Parietal lobe (tissue), 2 donors: ENCODE measurements at places on chromosomes 3 and 15. TPM values are rescaled to one million over a fixed set of nuclear protein-coding genes. Genes with fewer than 3 reads are reported as not detected.

SNRPA1 gene
- 25.0 TPM for total RNA-seq

ITGB5 gene
- 19.7 TPM for total RNA-seq

CCPG1 gene
- 57.6 TPM for total RNA-seq

AGBL1 gene
- total RNA-seq: 2.5 TPM

MTFMT gene
- 18.5 TPM for total RNA-seq
